Kidney (tissue), 22 donors: ENCODE measurements at places on chromosomes 2 and 18. TPM values are rescaled to one million over a fixed set of nuclear protein-coding genes. Genes with fewer than 3 reads are reported as not detected.
A peak's percentile ranks its signal among the peaks of the same experiment; 100 is the strongest.

- H3K27ac ChIP-seq: no peak overlapping the region
- H3K4me3 ChIP-seq: no peak overlapping the region
- DNase-seq: peak; percentile 67
- H3K27me3 ChIP-seq: no peaks in the 10 kb centered on the region
- H3K36me3 ChIP-seq: no peaks in the 10 kb centered on the region
Measured at GRCh38 chr18:3867236-3867635, 417.3 kb downstream of the TGIF1 start.

DNA sequence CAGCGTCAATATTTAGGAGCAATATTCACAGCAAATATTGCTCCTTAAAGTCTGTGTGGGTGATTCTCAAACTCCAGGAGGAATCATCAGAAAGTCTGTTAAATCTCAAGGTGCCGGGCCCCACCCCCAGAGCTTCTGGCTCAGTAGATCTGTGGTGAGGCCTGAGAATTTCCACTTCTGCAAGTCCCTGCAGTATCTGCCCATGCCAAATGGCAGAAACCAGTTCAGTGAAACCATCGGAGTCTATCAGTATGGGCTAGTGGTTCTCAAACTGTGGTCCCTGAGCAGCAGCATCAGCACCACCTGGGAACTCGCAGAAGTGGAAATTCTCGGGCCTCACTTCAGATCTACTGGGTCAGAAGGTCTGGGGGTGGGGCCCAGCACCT lies 202.9 kb downstream of the SLC4A3 start:
- DNase-seq: no peak
- no peaks in the 10 kb centered on the region for H3K27me3 ChIP-seq
- H3K4me3 ChIP-seq: no peak overlapping the region
- H3K4me1 ChIP-seq: no peaks in the 10 kb centered on the region
- H3K36me3 ChIP-seq: no peaks in the 10 kb centered on the region

DNA sequence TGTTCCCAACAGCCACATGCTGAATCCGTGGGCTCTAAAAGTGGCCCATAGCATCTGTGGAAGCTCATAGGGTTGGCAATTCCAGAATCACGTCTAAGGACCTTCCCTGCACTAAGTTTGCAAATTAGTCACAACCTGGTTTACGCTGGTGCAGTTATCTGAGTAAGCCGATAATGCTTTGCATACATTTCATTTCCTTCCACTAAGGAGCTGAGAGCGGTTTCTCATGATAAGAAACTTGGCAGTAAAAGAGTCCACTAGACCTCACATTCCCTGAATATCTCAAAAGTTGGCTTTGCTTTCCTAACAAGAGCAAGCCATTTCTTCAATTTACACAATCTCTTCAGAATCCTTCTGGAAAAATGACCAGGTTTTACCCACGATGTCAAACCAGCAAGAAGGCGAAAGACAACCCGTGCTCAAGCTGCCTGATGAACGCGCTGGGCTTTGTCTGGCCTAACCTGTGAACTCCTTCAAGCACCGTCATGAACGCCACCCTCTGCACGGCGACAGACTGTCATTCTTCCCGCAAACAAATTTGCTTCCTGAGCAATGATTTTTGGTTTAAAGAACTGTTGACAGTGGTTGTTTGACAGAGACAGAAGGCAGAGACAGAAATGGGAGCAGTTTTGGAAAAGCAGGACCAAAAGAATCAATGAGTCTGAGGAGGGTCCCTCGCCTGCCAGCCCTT lies 73.0 kb upstream of the COPS8 start:
- H3K4me1 ChIP-seq: no peaks in the 10 kb centered on the region
- H3K27me3 ChIP-seq: no peaks in the 10 kb centered on the region
- H3K36me3 ChIP-seq: no peaks in the 10 kb centered on the region
- peak; percentile 9 for DNase-seq
- H3K4me3 ChIP-seq: no peak overlapping the region

The COL4A4 gene
- total RNA-seq: 53.3 TPM

DNA sequence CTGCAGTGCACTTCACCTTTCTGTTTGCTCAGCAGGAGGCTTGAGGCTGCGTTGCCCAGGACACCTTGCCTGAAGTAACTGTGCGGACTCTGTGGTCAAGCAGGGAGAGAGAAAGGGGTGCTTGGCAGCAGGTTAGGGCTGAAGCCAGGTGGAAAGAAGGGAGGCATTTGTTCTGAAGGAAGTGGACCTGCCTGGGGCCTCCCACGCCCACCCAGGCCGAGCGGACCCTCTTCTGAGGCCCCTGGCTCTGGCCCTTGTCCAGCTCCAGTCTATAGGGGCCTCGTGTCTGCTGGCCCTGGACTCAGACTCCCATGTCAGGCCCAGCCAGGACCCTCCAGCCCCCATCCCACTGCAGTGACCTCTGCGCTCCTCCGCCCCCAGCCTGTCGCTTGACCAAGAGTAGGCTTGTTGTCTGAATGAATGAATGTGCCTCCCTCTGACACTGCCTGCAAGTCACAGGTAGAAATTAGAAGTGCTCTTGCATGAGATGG lies 2.5 kb downstream of the SNED1 start:
- peaks cover 8% of the 10 kb centered on the region for H3K4me1 ChIP-seq
- DNase-seq: no peak
- no peak overlapping the region for H3K27ac ChIP-seq
- H3K27me3 ChIP-seq: no peaks in the 10 kb centered on the region
- no peak overlapping the region for H3K4me3 ChIP-seq

The MBP gene
- total RNA-seq: 61.2 TPM

The SPHKAP gene
- total RNA-seq: 0.03 TPM

DNA sequence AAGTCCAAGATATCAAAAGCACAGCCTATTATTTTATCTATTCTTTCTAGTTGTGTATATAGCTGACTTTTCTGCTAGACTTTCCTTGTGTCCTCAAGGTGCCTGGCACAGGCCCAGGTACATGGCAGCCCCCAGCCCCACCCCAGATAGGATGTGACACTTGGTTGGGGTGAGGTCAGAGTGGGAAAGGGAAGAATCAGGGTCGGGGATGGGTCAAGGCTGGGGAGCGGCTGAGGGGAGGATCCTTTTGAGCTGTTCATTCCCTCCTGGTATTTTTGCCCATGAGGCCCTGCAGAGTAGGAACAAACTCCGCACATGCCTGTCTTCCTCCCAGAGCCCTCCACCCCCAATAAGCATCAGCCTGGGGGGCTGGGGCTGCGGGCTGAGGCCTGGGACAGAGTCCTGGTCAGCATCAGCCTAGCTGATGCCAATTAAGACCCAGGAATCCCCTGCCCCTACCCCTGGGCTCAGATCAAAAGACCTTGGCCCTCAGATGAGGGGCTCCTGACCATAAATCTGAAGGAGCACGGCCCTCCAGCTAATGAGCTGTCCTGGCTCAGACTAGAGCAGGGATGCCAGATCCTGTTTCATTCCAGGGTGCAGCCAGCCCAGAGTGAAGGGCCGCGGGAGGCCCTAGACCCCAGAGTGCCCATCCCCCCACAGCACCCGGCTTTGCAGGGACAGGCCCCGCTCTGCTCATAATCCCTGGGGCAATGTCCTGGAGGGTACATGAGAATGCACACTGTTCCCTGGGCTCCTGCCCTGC lies 85.3 kb downstream of the SDC1 start:
- no peaks in the 10 kb centered on the region for H3K27me3 ChIP-seq
- H3K27ac ChIP-seq: no peak overlapping the region
- no peak overlapping the region for H3K4me3 ChIP-seq

The FBXO48 gene
- total RNA-seq: 1.3 TPM

GRCh38 chr2:146931109-146931508 lies 913.7 kb upstream of the ACVR2A start:
- no peaks in the 10 kb centered on the region for H3K4me1 ChIP-seq
- no peaks in the 10 kb centered on the region for H3K27me3 ChIP-seq
- no peak overlapping the region for H3K27ac ChIP-seq
- no peaks in the 10 kb centered on the region for H3K36me3 ChIP-seq
- H3K4me3 ChIP-seq: no peak overlapping the region

- H3K27ac ChIP-seq: no peak overlapping the region
- no peak overlapping the region for H3K4me3 ChIP-seq
- no peaks in the 10 kb centered on the region for H3K36me3 ChIP-seq
- DNase-seq: no peak
- H3K27me3 ChIP-seq: no peaks in the 10 kb centered on the region
Measured at GRCh38 chr18:34650121-34650545, 60.0 kb upstream of the DTNA start.

DNA sequence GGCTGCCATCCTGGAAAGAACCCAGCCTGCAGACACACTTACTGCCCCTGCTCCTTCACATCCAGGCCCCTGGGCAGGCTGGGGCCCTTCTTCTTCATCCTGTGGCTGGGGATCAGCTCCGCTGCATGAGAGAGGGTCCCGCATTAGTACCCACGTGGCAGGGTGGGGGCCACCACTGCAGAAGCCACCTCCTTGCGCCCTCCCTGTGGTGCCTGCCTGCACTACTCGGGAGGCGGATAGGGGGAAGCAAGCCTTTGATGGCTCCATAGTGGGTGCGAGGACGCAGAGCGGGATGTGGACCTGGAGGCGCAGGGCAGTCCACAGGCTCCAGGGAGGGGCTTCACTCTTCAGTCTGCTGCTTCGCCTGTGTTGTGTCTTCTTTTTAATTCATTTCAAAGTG lies 46.7 kb downstream of the GPC1 start:
- no peaks in the 10 kb centered on the region for H3K27me3 ChIP-seq
- H3K4me1 ChIP-seq: no peaks in the 10 kb centered on the region
- H3K27ac ChIP-seq: no peak overlapping the region
- no peak overlapping the region for H3K4me3 ChIP-seq
- H3K36me3 ChIP-seq: no peaks in the 10 kb centered on the region
